Esophagus mucosa (tissue), 1 donor: ENCODE measurements at places on chromosomes 7 and 10. TPM values are rescaled to one million over a fixed set of nuclear protein-coding genes. Genes with fewer than 3 reads are reported as not detected.

- no peak for ATAC-seq
Observed at GRCh38 chr10:20327954-20328353, 511.7 kb downstream of the PLXDC2 start.

GRCh38 chr10:93364966-93365365 lies 117.2 kb downstream of the MYOF start:
- ATAC-seq, result no peak

DNA sequence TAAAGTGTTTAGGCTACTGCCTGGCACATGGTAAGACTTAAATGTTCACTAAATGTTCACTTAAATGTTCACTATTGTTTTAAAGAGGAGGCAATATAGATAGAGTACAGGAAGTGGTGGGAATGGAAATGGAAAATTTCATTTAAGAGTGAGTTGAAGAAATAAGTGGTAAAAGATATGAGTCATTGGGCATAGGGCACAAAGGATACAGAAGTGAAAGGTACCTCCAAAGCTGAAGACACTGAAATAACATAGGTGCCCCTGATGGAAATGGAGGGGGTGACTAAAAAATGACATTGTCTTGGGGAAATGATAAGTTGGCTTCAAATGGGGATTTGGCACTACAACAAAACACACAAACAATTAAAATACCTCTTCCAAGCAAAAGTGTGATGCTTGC lies 5.2 kb upstream of the FRA10AC1 start:
- ATAC-seq, result no peak

LRIT2 gene
- total RNA-seq, result not detected

GRCh38 chr7:129889133-129889844 lies 63.5 kb downstream of the UBE2H start:
- no peak for ATAC-seq

DNA sequence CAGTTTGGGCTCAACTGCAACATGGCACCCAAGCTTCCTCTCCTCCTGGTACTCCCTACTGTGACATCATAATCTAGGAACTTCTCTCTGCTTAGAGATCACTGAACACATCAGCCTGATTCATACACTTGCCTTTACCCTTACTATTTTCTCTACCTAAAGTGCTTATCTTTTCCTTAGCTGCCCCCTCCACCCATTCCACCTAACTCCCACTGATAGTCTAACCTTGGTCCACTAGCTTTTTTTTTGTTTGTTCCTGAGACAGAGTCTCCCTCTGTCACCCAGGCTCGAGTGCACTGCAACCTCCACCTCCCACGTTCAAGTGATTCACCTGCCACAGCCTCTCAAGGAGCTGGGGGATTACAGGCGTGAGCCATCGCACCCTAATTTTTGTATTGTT lies 15.9 kb downstream of the CUL2 start:
- no peak for ATAC-seq

- ATAC-seq, result peak; percentile 80
Observed at GRCh38 chr10:114611617-114612016, 46.5 kb downstream of the ABLIM1 start.

GRCh38 chr7:106016331-106016730 lies 53.3 kb downstream of the CDHR3 start:
- ATAC-seq, result no peak

GRCh38 chr7:158863611-158864506 lies 7.5 kb downstream of the DYNC2I1 start:
- ATAC-seq, result peak; percentile 90

DNA sequence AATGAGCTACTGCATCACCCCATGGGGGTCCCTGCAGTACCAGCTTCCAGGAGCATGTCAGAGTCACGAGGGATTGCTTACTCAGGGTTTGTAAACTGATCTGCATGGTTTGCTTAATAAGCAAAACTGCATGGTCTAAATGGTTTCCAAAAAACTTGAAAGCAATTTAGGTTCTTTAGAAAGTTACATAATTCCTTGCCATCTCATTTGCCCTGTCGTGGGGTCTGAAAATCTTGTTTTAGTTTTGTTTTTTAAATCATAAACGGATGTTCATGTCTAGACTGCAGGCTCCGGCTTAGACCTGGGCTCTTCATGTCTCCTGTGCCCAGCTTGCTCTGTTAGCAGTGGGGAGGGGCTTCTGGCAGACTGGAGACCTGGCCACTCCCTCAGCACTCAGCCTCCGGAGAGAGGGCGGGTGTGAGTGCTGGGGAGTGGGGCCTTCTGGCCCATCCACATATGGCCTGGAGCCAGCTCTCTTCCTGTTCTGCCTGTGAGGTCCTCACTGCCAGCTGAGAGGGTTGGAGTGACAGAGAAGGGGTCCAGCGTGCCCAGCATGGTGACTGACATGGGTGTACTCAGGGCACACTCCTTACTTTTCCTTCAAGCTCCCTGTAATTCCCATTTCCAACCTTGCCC lies 17.5 kb downstream of the PRF1 start:
- no peak for ATAC-seq

DNA sequence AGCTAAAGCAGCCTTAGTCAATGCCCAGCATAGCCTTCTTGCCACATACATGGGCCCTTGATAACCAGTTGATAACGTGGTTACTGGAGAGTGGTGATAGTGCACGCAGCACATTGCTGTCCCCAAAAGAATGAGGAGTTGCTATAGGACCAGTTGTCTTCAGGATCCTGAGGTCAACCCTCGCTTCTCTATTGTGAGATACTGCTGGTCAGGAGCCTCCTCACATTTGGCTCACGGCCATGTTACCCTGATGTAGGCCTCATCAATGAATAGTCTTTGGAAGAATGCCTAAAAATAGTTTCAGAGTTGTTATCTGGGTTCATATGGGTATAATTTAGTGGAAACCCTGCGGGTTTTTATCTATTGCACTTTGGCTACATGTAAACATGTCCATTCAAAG lies 230.7 kb downstream of the VTI1A start:
- ATAC-seq, result no peak

GRCh38 chr10:26621243-26621888 lies 76.1 kb upstream of the PDSS1 start:
- peak; percentile 57 for ATAC-seq

- ATAC-seq, result no peak
Observed at GRCh38 chr7:158520825-158521224, 66.8 kb downstream of the PTPRN2 start.

UCN3 gene
- not detected for total RNA-seq

GRCh38 chr10:127267442-127267841 lies 71.1 kb upstream of the INSYN2A start:
- no peak for ATAC-seq
